Activated CD4-positive, CD25-positive, alpha-beta regulatory T cell (primary cell): ENCODE measurements at places on chromosomes 5 and 9.

- DNase-seq: no peak
Measured at GRCh38 chr5:101425339-101425859, 522.3 kb upstream of the ST8SIA4 start.

- DNase-seq: no peak
Measured at GRCh38 chr9:109507421-109507838, 9.3 kb upstream of the PTPN3 start.

- DNase-seq: no peak
Measured at GRCh38 chr5:150069672-150070627, 16.4 kb downstream of the CSF1R start.

DNA sequence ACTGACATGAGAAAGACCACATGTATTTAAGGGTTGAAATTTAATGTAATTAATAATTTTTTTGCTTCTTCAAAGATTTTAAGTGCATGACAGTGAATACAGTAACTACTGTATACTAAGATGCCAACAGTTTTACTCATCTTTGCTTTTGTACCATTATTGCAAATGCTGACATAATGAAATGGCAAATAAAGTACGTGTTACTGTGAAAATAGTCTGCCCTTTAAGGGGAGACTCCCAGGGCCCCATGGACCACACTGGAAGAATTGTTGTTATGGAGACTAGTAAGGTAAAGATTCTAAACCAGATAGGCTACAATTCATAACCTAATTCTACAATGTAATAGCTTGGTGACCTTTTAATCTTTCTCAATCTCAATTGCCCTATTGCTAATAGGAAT is 84.7 kb downstream of the NR3C1 start:
- no peak for DNase-seq

- DNase-seq: no peak
Measured at GRCh38 chr5:125056671-125057485, 310.4 kb upstream of the ZNF608 start.

DNA sequence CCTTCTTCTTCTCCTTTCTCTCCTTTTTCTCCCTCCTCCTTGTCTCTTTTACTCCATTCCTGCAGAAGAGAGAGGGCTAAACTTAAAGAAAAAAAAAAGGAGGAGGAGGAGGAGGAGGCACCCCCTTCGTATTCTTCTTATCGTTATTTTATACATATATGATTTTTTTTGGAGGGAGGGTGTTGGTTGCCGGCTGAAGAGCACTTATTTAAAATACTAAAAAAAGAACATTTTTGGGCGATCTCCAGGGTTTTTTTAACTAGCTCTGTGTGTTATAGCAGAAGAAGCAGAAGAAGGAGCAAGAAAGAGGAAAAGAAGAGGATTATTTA is 381 bp downstream of the NR2F1 start:
- no peak for DNase-seq

GRCh38 chr9:34512131-34513078 is 10.4 kb downstream of the ENHO start:
- DNase-seq: no peak

- no peak for DNase-seq
Measured at GRCh38 chr5:124789104-124789605, 42.7 kb upstream of the ZNF608 start.

DNA sequence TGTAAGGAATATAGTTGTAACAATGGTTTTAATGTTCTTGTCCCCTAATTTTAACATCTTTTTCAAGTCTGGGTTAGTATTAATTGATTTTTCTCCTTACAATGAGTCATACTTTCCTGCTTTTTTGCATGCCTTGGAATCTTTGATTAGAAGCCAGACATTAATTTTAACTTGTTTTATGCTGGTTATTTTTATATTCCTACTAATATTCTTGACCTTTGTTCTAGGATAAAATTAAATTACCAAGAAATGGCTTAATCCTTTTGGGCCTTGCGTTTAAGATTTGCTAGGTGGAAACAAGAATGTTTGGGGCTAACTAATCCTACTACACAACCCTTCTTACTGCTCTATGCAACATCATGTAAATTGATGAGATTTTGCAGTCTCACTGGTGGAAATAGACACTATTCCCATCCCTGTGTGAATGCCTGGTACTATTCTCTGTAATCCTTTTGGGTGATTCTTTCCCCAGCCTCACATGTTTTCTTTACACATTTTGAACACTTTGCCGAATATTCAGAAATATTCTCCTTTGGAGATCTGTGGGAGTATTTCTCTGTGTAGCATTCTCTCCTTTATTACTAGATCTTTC is 47.2 kb downstream of the ZCCHC7 start:
- DNase-seq: no peak

GRCh38 chr5:171438738-171439137 is 19.3 kb downstream of the FGF18 start:
- no peak for DNase-seq

DNA sequence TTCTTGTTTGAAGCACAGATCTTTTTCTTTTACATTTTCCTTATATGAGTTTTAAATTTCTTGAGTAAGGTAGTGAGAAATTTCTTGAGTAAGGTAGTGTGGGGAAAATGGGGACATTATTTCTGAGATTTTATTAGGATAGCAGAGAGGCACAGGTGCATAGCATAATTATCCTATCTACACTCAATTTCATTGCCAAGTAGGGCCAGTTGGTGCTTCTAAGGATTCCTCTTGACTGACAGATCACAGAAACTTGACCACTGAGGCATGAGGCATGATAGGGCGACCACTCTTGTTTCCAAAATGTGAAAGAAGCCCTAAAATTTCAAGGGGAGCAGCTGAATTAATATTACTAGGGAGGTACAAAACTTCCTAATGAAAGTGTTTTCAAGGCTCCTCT is 31.4 kb upstream of the TMC1 start:
- no peak for DNase-seq

DNA sequence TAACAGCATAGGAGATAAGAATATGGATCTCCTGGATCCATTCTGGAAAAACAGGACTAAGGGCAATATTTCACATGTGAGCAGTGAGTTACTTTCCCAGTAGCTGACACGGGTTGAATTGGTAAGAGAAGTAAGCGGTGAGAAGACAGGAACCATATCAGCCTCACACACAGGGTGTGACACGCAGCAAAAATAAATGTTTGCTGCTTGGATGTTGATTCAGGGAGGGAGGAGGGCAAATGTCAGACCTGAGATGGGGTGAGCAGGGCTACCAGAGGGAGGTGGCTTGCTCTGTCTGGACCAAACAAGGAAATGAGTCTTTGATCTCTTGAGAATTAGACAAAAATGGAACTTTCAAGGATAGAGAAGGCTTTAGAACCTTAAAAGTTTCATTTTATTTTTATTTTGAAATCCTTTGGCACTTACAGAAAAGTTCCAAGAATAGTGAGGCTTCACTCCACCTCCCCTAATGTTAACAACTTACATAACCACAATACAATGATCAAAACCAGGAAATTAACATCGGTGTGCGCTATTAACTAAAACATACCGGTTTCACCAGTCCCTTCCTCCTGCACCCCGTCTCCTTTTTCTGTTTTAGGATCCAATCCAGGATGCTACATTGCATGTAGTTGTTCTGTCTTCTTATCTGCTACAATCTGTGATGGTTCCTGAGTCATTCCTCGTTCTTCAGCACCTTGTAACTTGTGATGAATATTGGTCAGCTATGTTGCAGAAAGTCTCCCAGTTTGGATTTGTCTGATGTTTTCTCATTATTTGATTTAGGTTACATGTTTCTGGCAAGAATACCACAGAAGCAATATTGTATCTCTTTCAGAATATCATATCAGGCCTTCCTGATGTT is 20.5 kb upstream of the ARHGEF28 start:
- no peak for DNase-seq

DNA sequence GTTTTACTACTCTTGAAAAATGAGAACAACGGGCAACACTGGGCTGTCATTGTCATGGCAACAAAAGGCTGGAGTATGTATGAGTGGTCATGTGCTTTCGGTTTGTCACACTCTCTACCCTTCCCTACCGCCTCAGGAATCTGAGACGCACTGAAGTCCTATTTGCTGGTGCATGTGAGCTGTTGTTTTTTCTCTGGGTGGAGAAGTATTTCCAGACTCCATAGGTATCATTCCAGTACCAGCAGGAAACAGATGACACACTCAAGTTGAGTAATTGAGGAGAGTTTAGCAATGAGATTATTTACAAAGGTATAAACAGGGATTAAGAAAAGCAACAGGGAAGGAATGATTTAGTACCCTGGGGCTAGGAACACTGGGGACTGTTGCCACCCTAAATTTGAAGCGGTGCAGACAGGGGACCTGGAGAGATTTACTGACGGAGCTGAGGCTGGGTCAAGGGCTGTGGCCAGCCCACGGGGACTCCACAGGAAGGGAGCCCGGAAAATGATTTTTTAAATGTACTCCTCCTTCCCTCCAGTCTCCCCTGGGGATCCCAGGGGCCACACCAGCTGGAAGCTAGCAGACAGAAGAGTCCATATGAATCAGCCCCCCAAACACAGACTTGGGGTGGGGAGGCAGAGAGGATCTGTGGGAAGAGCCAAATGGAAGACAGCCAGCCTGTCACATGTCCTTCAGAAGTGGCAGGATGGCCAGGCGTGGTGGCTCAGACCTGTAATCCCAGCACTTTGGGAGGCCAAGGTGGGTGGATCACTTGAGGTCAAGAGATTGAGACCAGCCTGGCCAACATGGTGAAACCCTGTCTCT is 13.2 kb upstream of the ZBTB43 start:
- no peak for DNase-seq

DNA sequence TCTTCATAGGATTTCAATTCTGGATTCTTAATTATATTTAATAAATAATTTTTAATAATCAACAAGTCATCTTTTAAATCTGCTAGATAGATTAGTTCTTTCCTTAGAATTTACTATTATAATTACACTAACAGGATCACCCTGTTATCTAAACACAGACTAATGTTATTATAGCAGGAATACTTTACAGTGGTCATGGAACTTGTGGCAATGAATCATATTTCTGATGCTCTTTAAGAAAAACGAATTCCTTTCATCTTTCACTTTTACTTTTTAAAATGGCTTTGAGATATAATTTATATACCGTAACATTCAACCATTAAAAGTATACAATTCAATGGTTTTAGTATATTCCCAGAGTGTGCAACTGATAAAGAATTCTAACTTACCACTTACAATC is 29.7 kb upstream of the CDK5RAP2 start:
- no peak for DNase-seq

- DNase-seq: no peak
Measured at GRCh38 chr5:40406741-40407211, 272.9 kb upstream of the PTGER4 start.
